Pancreas (tissue), 10 donors: ENCODE measurements at places on chromosomes 2 and 18. TPM values are rescaled to one million over a fixed set of nuclear protein-coding genes. Genes with fewer than 3 reads are reported as not detected.

CASP8 gene
- polyA plus RNA-seq, result 4.5 TPM

CRYGC gene
- polyA plus RNA-seq, result not detected

HSBP1L1 gene
- polyA plus RNA-seq, result 42.9 TPM

CBLN2 gene
- polyA plus RNA-seq, result not detected

FN1 gene
- 17.0 TPM for polyA plus RNA-seq

GALNT13 gene
- 0.95 TPM for polyA plus RNA-seq

TSPYL6 gene
- polyA plus RNA-seq, result not detected

WNT10A gene
- polyA plus RNA-seq, result 0.05 TPM

CYP26B1 gene
- polyA plus RNA-seq, result 0.26 TPM

HAAO gene
- polyA plus RNA-seq, result 31.6 TPM

SERPINB2 gene
- polyA plus RNA-seq, result 0.46 TPM

ANXA4 gene
- 215 TPM for polyA plus RNA-seq

CYP1B1 gene
- 2.1 TPM for polyA plus RNA-seq

GRB14 gene
- 74.9 TPM for polyA plus RNA-seq

CABYR gene
- 0.33 TPM for polyA plus RNA-seq

FIGN gene
- polyA plus RNA-seq, result 1.5 TPM
